ENCODE measurements at places on chromosomes 6 and 20.

DNA sequence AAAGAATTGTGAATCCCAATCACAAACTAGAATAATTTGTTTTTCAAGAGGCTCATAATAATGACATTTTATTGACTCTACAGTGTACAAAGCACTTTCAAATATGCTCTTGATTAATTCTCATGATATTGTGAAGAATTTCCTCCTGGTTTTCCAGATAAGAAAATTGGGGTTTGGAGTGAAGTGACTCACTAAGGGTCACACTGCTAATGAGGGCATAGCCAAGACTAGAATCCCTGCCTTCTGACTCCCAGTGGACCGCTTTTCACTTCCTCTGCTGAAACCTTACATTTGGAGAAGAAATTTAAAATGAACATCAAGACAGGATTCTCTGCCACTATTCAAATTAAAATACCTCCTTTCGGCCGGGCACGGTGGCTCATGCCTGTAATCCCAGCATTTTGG, 38.3 kb upstream of the LTV1 start:
- DNase-seq: no peak

GRCh38 chr6:35061651-35062410, 79.3 kb downstream of the TCP11 start:
- DNase-seq: no peak

DNA sequence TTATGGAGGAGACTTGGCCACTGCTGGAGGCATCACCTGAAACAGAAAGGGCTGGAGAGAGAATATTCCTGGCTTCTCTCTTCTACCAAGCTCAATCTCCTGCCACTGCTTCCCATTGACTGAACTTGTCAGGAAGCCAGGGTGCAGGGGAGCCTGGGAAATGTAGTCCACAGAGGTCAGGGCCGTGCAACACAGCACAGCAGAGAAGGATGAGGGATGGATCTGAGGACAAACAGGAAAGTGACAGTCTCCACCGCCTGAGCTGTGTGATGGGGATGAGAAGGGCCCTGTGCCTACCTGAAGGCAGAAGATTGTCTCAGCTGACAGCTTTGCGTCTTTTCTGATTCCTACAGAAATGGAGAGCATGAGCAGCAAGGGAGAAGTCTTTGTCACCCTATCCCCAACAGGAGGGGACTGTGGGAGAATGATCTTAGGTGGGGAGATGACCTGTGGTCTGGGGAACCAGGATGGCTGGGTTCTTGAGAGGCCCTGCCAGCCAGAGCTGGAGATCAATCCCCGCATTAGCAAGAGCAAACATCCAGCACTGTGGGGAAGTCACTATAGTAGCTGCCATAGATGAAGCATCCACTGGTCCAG, 114.2 kb downstream of the SNX5 start:
- DNase-seq: no peak

DNA sequence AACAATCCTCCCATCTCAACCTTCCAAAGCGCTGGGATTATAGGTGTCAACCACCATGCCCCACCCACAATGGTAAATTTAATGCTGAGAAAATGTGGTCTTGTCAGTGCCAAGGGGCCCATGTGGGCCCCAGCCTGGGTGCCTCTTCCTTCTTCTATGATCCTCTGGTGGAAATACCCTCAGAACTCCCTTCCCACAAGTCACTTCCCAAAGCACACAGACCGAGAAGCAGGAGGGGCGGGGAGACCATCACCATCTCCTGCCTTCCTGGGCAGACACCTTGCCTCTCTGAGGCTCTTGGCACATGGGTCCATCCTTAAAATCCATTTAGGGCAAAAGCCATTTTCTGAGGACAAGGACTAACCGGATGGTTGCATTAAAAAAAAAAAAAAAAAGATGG, 59.0 kb downstream of the NOL4L start:
- DNase-seq: no peak

DNA sequence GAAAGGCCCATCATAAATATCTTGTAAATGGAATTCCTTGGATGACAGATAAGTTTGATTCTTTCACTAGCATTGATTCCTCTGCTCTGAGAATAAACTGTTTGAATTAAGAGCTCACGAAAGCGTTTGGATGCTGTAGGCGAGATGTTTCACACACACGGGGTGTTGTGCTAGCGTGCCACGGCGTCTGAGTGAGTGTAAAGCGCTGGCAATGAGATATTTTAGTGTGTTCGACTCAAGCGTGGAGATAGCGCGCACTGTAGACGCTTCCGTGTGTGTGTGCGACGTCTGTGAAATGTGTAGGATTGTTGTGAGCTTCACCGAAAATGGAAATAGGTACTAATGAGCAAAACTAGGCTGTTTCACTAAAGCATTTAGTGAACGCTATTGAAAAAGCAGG, 29.4 kb upstream of the ADRM1 start:
- no peak for DNase-seq

- DNase-seq: no peak
Observed at GRCh38 chr6:136378888-136379287, 89.2 kb upstream of the BCLAF1 start.

GRCh38 chr6:131692589-131692988, 8.6 kb downstream of the OR2A4 start:
- no peak for DNase-seq

DNA sequence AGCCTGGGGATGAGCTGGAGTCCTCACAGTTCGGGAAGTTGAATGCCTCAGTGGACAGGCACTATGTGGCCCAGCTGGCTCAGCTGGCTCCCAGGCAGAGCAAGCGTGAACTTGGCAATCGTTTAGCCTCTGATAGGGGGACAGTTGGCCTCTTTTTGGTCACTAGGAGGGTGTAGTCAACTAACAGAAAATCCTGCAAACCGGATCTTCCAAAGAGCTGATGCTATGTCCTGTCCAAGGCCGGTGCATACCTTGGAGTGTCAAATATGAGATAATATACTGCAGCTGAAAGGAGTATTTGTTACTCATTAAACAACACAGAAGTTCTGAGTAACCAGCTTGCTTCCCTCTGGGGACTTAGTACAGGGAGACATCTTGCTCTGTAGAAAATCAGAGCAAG, 126.2 kb upstream of the EXOC2 start:
- DNase-seq: no peak

GRCh38 chr6:84867521-84867920, 103.1 kb upstream of the TBX18 start:
- DNase-seq: no peak

DNA sequence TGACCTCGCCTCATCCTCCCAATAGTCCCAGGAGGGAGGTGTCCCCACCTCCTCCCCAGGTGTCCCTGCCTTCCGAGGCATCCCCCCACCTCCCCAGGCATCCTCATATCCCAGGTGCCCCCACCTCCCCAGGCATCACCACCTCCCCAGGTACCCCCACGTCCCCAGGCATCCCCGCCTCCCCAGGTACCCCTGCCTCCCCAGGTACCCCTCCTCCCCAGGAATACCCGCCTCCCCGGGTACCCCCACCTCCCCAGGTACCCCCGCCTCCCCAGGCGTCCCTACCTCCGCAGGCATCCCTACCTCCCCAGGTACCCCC, 198.9 kb downstream of the SYNDIG1 start:
- DNase-seq: no peak
